ENCODE measurements at places on chromosomes 3 and 15.

DNA sequence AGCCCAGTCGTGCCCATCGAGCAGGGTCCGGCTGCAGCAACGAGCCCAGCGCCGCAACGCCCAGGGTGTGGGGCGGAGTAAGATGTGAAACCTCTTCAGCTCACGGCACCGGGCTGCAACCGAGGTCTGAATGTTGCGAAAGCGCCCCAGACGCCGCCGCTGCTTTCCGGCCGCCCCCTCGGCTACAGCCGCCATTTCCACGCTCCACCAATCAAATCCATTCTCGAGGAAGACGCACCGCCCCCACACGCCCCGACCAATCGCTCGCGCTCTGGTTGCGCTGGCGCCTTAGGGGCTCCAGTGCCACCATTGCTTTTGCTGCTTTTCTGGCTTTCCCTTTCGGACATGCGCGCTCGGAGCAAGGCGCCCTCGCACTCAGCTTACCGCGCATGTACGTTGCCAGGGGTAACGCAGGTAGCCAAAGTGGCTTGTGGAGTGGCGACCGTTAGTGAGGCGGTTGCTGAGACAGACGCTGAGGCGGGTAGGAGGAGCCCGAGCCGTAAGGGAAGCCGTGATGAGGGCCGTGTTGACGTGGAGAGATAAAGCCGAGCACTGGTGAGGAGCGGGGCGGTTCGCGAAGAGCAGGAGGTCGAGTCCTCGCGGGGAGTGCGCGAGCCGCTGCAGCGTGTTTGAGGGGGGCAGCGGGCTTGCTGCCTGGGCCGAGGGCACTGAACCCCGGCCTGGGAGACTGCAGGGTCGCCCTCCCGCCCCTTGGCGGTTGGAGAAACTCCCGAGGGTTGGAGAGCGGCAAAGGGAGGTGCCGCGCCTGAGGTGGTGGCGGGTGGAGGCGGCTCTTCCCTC, at the start of the genes IFT122 and MBD4:
TSS of gene IFT122 (plus strand) at position 408 of the 801 bp plus-strand sequence. CDS start at position 515, 107 bp downstream.
TSS of gene MBD4 (minus strand) at position 132 of the 801 bp plus-strand sequence. CDS start at position 17, 115 bp downstream.
- DNase-seq, result peak; percentile 99

DNA sequence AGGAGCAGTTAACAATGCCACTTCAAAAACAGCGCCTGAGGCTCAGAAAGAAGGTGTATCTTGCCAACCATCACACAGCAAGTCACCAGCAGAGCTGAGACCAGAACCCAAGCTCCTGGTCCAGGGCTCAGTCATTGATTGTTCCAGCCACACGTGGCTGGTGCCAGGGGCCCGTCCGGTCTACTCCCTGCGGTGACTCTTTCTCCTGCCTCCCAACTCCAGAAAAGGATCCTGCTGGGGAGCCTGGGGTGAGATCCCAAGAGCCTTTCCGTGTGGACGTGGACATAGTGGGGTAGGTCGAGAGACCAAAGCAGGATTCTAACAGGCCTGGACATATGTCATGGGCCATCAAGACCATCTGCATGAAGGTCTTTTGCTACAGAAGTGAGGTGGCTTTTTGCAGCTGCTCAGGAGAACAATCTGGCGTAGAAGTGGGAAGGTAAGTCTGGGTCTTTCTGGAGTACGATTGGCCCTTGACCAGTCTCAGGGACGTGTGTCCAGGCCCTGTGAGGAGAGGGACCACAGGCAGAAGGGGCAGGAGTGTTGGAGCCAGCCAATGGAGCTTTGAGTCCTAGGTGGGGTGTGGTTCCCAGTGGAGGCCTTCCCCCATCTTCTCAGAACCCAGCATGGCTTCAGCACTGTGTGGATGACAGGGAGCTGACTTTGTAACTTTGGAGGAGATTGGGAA, 105.4 kb downstream of the HMG20A start:
- peak; percentile 70 for DNase-seq

DNA sequence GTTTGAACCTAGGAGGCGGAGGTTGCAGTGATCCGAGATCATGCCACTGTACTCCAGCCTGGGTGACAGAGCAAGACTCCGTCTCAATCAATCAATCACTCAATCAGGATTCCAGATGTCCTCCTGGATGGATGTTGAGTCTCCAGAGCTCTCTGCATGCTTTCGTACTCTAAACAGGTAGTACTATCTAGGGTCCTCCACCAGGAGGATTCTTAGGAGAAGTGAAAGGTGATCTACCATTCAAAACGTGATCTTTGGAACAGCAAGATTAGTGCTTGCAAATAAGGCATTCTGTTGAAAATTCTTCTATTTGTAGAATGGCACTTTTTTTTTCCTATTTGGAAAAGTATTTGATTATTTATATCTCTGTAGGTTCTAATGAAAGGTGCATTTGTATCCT, 34.3 kb downstream of the CNOT10 start:
- DNase-seq, result no peak

GRCh38 chr3:76500746-76501275, 539.1 kb upstream of the ROBO2 start:
- no peak for DNase-seq

GRCh38 chr3:16319307-16319706, 54.3 kb downstream of the OXNAD1 start:
- no peak for DNase-seq

DNA sequence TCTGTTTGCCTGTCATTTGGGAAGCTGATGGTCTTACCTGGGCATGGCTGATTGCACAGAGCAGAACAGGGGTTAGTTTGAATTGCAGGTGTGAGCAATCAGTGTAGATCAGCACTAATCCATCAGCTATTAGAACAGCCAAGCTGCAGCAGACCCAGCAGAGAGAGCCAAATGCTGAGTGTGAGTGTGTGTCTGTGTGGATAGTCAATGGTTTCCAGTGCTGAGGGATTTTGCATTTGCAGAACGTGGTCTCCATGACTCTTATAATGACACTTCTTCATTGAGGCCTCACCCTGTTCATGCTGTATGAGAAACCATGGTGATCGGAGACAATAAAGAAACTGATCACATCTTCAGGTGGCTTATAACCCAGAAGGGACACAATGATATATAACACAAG, 312.1 kb downstream of the SOX2 start:
- DNase-seq, result no peak

DNA sequence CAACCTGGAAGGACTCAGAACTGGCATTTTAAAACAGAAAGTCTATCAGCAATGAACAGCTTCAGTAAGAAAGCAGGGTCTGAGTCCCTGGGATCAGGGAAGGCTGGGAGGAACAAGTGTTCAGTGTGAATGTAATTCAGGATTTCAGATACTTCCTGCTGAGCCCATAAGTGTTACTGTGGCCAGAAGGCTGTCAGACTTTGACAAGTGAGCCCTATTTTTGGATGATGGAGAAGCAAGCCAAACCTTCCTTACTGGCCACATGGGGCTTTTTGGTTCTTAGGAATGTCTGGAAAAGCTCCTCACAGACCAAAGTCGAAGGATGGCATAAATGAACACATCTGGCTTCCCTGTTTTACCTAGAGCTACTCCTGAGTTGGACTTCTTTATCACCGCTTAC, 157.2 kb downstream of the BBX start:
- DNase-seq, result no peak
